GM18507 (cell line): ENCODE measurements at places on chromosomes 4 and X.

- DNase-seq, result no peak
Measured at GRCh38 chr4:147244786-147245185, 236.1 kb upstream of the EDNRA start.

- DNase-seq, result no peak
Measured at GRCh38 chr4:2365054-2365912, 53.2 kb downstream of the ZFYVE28 start.

DNA sequence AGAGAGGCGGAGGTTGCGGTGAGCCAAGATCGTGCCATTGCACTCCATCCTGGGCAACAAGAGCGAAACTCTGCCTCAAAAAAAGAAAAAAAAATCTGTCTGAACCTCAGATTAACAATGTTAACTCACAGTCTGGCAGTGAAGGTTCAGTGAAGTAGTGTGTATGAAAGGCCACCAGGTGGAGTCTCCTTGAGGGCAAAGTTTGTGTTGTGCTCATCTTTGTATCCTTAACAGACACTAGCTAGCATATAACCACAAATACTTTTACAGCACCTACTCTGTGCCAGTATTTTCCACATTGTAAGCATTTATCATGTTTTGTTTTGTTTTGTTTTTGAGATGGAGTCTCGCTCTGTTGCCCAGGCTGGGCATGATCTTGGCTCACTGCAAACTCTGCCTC lies 46.0 kb upstream of the MGST2 start:
- DNase-seq, result no peak

GRCh38 chr4:83536362-83537272 lies 709 bp downstream of the GPAT3 start:
- DNase-seq, result no peak

- DNase-seq, result no peak
Measured at GRCh38 chr4:95068818-95069478, 311.2 kb downstream of the BMPR1B start.

GRCh38 chrX:146433771-146434170 lies 375.8 kb upstream of the CXorf51B start:
- no peak for DNase-seq

DNA sequence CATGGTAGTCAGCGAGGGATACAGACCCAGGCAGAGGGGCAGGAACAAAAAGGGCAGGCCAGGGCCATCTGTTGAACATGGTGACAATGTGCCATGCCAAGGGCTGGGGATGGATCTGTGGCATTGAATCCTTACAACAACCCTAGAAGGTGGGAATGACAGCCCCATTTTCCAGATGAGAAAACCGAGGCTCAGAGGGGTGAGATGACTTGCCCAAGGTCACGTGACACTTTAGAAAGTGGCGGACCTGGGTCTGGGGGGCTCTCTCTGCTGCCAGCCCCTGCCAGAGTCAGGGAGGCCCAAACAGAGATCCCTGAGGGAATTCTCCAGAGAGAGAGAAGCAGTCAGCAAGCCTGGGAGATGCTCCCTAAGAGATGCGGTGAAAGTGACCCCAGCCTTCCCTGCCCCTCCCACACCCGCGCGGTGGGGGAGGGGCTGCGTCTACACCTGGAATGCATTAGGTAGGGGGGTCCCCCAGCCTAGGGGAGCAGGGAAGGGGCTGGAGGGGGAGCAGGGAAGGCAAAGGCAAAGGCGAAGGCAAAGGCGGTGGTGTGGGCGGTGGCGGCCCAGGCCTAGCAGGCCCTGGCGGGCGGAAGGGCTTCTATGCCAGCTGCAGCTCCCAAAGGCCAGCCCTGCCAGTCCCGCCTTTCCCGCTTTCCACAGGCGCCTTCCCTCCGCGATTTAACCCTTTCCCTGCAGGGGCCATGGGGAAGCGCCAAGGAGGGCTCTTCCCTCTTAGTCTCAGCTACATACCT lies 13.0 kb downstream of the FGD1 start:
- DNase-seq, result no peak

- no peak for DNase-seq
Measured at GRCh38 chr4:84846985-84847384, 119.5 kb downstream of the WDFY3 start.

GRCh38 chr4:7410446-7410845 lies 24.3 kb downstream of the PSAPL1 start:
- no peak for DNase-seq

DNA sequence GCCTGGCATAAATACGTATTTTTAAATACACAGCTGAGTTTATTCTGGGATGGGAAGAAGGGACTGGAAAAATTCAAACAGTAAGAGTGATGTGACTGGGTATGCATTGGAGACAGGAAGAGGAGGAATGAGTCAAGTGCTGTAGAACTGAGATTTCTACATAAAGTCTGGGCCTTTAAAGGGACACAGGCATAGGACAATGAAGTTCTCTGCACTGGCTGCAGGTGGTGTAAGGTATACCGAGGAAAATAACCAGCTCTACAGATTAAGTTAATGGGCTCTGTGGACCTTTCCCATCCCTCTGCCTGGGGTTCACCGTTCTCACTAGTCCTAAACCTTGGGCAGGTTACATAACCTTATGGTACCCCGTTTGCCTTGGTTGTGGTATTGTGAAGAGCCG lies 68.7 kb downstream of the DHX15 start:
- no peak for DNase-seq

- no peak for DNase-seq
Measured at GRCh38 chr4:99038213-99038612, 42.7 kb downstream of the METAP1 start.

DNA sequence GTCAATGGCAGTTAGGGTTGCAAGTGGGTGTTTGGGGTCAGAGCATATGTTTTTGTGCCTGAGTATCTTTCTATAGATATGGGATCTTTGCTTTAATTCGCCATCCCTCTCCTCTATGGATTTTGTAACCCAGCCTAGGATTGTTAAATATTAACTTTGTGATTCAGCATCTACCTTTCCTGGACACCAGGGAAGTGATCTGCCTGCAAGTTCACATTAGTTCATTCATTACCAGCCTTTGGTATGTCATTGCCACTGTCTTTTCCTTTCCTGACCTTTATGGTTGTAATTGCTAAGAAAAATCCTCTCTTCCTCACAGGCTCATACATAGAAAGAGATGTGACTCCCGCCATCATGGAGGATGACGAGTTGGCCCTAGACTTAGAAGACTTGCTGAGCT lies 73.8 kb downstream of the KIT start:
- DNase-seq, result no peak

- no peak for DNase-seq
Measured at GRCh38 chr4:96974295-96974694, 1134.4 kb downstream of the PDHA2 start.

DNA sequence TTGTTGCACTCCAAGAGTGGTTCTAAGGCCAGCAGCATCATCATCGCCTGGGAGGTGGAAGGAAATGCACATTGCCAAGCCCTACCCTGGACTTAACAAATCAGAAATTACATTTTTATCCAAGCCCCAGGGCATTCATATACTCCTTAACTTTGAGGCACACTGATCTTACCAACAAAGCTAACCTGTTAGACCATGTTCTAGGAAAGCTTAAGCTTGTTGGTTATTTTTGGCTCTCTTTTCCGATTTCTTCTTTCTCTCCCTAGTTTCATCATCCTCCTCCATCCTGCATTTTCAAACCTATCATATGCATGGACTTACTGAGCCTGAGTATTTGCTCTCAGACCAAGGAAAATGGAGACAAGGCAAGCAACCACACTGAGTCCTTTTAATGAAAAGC lies 133.4 kb downstream of the OPHN1 start:
- DNase-seq, result no peak

- DNase-seq, result no peak
Measured at GRCh38 chr4:128394778-128395177, 107.2 kb upstream of the PGRMC2 start.

DNA sequence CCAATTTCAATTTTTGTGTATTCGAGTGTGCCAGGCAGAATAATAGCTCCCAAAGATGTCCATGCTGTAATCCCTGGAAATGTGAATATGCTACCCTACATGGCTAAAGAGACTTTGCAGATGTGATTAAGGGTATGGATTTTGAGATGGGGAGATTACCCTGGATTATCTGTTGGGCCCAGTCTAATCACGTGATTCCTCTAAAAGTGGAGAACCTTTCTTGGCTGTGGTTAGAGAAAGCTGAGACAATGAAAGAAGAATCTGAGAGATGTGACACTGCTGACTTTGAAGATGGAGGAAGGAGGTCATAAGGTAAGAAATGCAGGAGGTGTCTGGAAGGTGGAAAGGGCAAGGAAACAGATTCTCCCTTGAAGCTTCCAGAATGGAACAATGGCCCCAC lies 503.5 kb upstream of the PITX2 start:
- no peak for DNase-seq

DNA sequence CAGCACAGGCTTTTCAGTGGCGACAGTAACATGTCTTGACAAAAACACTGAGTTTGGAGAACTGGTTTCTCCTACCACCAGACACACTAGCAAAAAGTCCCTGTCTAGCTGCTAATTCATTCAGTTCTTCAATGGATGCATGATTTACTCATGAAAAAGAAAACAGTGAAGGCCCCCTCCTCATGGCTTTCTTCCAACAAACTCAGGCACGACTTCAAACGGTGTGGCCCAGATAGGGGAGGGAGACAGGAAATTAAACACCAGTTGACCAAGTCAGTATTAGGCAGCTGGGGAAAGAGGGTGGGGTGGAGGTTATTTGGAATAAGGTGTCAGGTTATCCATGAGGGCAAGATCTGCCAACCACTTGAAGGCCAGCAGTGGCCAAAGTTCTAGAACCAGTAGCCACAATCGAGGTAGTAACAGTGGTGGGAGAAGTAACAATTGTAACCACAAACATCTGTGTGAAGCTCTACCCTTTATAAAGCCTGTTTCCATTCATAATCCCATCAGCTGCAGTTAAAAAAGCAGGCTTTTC lies 60.2 kb downstream of the SEPSECS start:
- no peak for DNase-seq

DNA sequence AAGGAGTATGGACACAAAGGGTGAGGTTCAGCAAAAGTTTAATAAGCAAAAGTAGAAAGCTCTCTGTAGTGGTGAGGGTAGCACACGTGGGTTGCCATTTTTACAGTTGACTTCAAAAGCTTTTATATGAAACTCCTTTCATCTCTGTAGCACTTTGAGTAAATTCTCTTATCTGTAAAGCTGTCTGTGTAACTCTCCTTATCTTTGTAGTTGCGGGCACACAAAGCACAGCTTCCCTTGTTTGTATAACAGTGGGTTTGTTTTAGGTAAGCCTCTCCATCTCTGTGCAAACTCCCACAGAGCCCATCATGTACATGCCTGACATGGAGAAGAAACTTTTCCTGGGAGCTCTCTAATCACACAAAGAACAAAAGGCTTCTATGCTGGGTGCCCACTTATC lies 325.9 kb upstream of the PABPC5 start:
- no peak for DNase-seq

GRCh38 chrX:7127056-7127455 lies 20.5 kb upstream of the STS start:
- DNase-seq, result no peak

DNA sequence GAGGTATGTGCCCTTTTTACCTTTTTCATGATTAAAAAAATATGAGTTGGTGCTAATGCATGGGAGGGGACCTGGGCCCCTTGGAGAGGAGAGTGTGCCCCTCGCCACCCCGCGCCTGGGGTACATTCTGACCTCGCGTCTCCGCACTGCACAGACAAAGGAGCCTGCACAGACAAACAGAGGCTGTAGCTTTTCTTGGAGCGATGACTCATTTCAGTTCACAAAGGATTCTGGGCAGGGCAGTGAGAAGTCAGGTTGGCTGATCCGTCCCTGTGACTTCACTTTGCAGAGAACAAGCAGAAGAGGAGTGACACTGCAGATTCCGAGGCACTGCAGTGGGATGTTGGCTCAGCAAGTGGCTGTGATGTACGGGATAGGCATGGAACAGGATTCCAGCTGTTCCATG lies 82.9 kb downstream of the STOX2 start:
- DNase-seq, result no peak

DNA sequence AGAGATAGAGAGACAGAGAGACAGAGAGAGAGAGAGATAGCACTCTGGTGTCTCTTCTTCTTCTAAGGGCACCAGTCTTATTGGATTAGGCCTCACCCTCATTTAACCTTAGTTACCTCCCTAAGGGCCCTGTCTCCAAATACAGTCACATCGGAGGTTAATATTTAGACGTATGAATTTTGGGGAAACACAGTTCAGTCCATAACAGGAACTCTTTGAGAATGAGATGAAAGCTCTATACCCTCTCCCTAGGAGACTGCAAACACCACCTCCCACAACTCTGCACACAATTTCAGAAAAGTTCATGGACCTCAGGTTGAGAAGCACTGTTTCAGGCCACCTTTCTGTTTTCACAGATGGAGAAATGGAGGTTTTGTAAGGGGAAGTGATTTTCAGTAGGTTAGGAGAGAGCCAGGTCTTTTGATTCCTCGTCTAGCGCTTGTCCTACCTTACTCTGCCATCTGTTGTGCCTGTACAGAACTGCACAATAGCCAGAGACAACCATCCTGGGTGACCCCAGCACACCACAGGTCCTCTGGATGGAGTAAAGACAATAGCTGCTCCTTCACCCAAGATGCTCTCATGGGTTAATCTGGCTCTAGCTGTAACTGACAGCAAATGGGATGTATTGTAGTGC lies 16.9 kb upstream of the LOC101059915 start:
- DNase-seq, result no peak

- DNase-seq, result no peak
Measured at GRCh38 chr4:82430964-82431745, 765 bp downstream of the ENOPH1 start.

GRCh38 chr4:124123721-124124120 lies 588.8 kb downstream of the ANKRD50 start:
- DNase-seq, result no peak

GRCh38 chr4:7984286-7984925 lies 44.7 kb upstream of the AFAP1 start:
- no peak for DNase-seq

- DNase-seq, result no peak
Measured at GRCh38 chr4:130238121-130238520, 1142.2 kb downstream of the C4orf33 start.

- no peak for DNase-seq
Measured at GRCh38 chr4:15144967-15145295, 142.7 kb downstream of the CPEB2 start.

GRCh38 chrX:30661228-30661627 lies 8.0 kb downstream of the GK start:
- DNase-seq, result no peak

DNA sequence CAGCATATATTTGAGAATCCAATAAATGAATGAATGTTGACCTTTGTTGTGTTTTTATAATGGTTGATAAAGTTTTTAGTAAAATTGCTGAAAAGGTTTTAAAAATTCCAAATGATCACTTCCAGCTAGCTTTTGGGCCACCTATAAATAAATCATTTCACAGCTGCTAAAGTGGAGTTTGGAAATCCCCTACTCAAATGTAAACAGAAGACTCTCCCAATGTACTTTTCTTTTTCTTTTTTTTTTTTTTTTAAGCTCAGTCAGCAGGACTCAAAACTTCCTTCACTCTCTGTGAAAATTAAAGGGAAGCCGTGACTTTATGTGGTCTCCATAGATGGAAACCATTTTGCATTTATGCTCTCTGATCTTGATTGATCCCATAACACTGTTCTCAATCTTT lies 45.2 kb downstream of the CXCL13 start:
- DNase-seq, result no peak

- DNase-seq, result no peak
Measured at GRCh38 chr4:87251106-87251505, 30.7 kb upstream of the KLHL8 start.
